ENCODE measurements at places on chromosomes 2 and 18.

GRCh38 chr2:33223856-33224255, 252.6 kb upstream of the RASGRP3 start:
- no peak for DNase-seq

- no peak for DNase-seq
Observed at GRCh38 chr18:10090668-10091067, 176.9 kb downstream of the VAPA start.

DNA sequence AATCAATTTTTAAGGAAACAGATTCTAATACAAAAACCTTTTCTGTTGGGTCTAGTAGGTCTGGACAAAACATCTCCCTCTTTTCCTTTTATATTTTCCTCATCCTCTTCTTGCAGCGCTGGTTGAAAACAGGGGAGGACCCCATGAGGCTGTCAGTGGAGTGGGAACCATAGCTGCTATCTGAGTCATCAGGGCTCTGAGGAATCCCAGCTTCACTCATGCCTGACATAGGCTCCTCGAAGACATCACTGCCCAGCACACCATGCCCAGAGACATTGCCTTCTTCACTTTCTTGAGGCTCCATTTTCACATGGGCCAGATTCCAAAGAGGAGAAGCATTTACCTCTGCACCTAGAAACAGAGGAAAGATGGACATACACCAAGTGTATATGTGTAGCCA, 10.0 kb downstream of the SUPT7L start:
- no peak for DNase-seq

- no peak for DNase-seq
Observed at GRCh38 chr2:98453531-98453930, 8.9 kb downstream of the INPP4A start.

DNA sequence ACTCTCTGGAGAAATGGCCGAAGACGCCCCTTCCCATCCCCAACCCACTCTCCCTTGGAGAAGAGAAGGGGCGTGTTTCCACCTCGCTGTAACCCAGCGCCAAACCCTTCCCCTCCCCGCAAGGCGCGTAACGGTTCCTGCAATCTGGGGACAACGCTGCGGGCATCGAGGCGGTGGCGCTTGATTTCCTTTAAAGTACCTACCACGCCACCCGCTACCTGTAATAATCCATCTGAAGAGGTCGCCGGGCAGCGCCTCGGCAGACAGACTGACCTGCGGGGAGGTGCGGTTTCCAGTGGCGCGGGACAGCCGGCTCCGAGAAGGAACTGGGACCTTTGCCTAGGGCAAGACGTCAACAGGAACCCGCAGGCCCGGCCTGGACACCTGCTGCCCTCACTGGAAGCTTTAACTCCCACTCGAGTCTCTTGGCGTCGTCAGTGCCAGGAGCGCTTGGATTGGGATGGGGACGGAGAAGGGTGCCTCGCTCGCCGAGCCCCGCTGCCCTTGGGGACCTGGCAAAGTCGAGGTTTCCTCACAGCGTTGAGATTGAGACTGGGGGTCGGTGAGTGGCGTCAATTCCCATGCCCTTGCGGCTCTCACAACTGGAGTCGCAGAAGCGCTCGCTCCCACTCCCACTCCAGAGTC, at the start of gene CYP1B1:
TSS of gene CYP1B1 (minus strand) at position 645 of the 645 bp plus-strand sequence. CDS start 763 bp downstream, outside the sequence.
- DNase-seq = no peak

DNA sequence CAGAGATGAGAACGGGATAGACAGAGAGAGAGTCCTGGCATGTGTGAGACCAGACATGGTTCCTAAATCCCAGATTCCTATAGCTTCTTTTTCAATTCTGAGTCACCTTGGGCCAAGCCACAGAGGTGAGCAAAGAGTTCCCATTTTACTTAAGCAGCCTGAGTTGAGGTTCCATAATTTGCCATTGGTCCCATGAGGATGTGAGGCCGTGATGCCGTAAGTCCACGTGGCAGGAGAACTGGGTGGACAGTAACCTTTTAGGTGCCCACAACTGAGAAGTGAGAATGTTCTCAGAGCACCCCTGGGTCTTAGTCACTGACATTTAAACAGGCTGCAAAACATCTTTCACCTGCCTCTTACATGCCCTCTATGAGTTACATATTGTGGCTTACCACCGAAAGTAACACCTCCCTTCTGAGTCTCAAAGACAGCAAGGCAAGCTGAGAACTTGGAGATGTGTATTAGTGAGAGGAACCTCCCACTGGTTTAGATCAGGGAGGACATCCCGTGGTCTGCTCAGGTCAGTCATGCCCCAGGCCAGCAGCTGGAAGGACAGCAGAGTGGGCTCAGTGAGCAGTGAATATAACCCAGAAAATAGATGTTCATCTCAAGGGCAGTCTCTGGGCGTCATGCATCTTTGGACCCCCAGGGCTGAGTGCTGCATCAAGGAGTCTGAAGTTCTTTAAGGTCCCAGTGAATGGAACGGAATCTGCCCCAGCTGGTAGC, 127.9 kb upstream of the LGALSL start:
- DNase-seq = no peak

GRCh38 chr2:179768765-179769164, 92.6 kb downstream of the ZNF385B start:
- DNase-seq = no peak

DNA sequence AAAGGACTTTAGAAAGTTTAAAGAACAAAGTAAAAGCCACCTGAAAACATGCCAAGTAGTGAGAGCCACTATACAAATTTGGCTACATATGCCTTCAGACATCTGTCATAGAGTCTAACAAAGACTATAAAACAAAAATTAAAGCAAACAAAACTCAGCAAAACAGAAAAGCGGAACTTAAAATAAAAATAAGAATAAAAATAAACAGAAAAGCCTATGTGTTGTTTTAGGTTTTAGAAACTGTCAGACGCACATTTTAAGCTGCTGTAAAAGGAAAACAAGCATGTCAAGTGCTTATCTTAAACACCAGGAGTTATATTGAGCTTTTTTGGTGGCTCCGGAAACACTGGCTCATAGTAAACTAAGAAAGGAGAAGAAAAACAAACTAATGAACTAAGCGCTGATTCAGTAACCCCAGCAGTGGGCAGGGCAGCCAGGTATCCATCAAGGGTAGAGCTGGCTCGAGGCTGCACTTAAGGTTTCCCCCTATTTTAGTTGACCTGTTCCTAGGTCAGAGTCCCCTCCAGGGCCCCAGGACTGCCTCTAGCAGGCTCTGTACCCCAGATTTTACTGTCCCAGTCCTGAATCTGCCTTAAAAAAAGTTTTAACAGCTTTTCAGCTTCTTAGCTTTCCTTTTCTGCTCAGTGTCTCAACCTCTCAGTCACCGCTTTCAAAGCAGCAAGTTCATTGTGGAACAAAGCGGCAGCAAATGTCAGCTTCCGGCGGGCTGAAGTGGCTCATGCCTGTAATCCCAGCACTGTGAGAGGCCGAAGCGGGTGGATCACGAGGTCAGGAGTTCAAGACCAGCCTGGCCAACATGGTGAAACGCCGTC, 15.4 kb upstream of the RMC1 start:
- DNase-seq = peak; percentile 53

DNA sequence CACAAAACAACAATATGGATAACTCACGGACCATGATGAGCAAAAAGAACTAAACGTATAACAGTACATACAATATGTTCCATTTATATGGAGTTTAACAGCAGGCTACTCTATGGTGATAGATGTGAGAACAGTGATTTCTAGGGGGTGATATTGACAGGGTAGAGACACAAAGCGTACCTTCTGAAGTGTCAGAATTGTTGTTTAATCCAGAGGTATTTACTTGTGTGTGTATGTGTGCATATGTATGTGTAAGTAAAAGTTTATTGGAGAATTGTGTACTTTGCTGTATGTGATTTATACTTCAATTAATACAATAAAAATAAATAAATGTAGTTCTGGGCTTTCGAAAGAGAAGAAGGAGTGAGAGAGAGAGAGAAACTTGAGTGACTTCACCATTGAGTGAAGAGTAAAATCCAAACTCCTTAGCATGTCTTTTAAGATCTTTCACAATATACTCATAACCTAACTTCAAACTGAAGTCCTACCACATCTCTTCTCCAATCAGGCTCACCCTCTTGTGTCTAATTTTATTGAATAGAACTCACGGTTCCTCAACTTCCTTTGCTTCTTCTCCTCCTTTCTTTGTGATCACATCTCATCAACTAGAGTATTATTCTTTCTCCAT, 126.0 kb upstream of the KLF7 start:
- no peak for DNase-seq

GRCh38 chr18:31261792-31262582, 56.0 kb upstream of the DSG1 start:
- DNase-seq = no peak

DNA sequence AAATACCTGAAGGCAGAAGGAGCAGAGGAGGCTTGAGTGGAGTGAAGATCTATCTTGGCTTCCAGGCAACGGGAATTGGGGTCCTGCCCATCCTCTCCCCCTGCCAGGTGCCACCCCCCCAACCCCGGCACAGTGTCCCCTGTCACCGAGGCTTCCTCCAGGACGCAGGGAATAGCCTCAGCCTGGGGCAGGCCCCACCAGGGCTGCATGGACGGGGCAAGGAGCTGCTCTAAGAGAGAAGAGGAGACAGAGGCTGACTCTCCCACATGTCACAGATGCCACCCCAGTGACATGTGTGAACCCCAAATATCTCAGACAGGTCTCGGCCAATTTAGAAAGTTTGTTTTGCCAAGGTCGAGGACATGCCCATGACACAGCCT, 42.1 kb downstream of the PXDN start:
- DNase-seq = no peak

- DNase-seq = no peak
Observed at GRCh38 chr2:183898641-183899040, 699.7 kb upstream of the ZNF804A start.

DNA sequence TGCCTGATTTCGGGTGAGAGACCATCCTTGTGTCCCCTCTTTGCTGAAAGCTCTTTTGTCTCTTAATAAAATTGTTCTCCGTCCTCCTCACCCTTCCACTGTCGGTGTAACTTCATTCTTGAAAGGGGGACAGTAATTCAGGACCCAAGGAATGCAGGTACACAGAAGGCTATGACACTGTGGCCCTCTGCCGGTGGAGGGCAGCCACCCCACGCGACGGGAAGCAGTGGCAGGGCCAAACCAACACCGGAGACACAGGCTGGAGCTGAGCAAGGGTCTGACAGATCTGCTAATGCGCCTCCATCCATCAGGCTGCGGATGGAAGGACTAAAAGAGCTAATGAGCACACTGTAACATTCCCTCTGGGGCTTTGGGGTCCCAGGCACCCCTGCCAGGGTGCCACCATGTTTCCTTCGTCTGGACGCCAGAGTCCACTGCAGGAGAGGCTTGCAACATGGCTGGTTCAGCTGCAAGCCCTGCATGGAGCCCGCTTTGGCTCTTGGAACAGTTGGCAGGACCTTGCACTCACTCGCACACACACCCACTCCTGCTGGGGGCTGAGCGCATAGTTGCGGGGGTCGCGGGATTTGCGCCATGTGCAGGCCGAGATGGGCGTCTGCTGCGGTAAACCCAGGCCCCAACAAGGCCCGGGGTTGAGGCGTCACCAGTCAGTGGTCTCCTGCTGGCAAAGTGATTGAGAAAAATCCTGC, 544.1 kb upstream of the CDH7 start:
- DNase-seq = no peak

Measured in CD14-positive monocyte (primary cell).